ENCODE measurements at places on chromosomes 12 and 14. TPM values are rescaled to one million over a fixed set of nuclear protein-coding genes. Genes with fewer than 3 reads are reported as not detected.

DNA sequence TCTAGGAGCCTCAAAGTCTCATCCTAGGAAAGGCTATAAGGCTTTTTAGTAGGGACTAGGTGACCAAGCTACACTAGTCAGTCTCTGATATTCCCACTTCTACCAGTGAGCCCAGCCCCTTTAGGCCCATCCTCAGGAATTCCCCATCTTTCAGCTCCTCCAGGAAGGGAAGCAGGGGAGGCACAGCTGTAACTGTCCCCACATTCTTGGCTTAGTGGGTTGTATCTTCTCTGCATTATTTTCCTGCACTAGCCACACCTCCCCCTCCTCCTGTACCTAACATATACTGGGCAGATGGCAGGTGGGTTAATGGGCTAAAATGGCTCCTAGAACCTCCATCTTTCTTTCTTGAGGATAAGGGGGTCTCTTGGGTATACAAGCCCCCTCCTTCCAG, 424 bp upstream of the CYP27B1 start:
- DNase-seq, result no peak

LTBP2 gene
- polyA plus RNA-seq, result 26.5 TPM

- peak; percentile 5 for DNase-seq
Measured at GRCh38 chr14:41285186-41285748, 321.4 kb upstream of the LRFN5 start.

ADSS1 gene
- 1.1 TPM for polyA plus RNA-seq

DNA sequence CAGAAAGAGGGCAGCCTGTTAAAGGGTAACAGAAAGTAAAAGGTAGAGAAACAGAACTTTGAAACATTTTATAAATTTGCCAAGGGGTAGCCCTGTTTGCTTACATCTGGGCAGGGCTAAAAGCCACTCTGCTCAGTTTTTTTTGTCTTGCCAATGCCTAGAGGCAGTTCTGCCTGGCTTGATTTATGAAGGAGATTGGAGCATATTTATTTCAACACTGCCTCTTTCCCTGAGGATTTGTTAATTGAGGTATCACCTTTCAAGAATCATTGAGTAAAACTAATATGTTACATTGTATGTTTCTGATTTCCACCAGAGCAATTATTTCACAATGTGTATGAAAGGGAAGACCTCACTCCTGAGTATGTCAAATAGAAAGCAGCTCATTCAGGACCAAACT, 160.8 kb downstream of the GXYLT1 start:
- no peak for DNase-seq
